Activated gamma-delta T cell treated with anti-CD3 and anti-CD28 coated beads, Interleukin-2, amount 50 U/mL, for 16 hours (primary cell): ENCODE measurements at places on chromosomes 13 and 19.

DNA sequence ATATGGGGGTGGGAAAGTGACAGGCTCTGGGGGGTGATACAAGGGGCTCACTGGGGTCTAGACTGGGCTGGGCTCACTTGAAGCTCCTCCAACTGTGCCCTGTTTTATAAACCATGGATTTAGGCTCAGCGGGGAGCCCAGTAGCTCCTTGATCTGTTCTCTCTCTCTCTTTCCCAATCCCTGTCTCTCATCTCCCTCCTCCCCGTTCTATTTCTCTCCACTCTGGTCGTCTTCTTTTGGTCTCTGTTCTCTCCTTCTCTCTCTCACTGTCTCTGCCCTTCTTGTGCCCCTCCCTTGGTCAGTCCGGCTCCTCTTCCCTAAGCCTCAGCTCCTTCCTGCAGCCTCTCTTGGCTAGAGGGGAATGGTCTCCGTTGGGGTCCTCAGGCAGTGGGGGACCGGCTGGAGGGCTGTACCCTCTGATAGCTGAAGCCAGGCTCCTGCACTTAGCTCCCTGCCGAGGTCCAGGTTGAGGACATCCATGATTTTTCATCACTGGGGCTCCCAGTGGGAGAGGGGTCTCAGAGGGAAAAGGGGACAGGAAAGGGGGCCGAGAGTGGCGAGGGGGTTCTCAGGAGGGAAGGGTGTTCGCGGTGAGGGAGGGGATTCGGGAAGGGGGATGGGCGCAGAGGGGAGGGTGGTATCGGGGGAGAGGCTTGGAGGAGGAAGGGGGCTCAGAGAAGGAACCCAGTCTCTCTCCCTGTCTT, 8.5 kb downstream of the UNC13A start:
- DNase-seq, result no peak

DNA sequence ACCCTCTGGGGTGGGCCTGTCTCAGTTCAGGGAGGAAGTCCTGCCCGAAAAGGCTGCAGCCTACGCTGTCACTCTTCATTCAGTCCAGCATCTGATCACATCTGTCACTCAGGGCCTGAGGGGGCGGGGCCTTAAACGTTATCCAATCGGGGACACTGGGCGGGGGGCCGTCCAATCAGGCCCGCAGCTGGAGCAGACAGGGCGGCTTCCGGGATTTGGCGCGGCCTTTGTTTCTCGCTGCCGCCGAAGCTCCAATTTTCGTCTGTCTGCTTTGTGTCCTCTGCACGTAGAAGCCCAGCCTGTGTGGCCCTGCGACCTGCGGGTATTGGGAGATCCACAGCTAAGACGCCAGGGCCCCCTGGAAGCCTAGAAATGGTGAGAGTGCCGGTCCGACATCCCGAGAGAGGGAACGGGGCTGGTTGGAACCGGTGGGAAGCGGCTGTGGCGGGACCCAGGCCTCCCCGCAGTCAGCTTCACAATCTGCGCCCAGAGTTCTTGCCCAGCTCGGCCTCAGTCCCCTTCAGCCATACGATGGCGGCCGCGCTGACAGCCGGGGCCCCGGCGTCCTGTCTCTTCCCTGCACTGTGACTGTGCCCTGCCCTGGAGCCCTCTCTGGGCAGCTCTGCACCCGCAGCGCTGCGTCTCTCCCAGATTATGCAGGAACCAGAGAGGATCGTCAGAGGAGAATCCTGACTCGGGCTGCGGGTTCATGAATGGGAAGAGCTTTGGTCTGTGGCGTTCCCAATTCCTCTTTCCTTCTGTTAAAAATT, at the start of gene ZNF730:
Gene ZNF730, plus strand, starts transcription at position 224 of the 770 bp plus-strand sequence. Its CDS starts 149 bp downstream, at position 373.
- DNase-seq, result peak; percentile 65

DNA sequence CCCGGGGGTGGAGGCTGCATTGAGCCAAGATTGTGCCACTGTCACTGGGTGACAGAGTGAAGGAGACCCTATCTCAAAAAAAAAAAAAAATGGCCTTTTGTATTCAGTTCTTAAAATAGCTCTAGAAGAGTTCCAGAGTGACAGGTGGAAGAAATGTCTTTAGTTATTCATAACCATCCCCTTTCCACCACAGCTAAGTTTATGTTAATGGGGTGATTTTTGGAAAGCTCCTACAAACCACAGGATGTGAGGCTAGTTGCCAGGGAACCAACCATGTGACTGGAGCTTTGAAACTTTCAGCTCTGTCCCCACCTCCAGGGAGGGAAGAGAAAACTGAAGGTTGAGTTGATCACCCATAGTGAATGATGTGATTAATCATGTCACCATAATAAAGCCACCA, 6.9 kb downstream of the ZNF490 start:
- no peak for DNase-seq

DNA sequence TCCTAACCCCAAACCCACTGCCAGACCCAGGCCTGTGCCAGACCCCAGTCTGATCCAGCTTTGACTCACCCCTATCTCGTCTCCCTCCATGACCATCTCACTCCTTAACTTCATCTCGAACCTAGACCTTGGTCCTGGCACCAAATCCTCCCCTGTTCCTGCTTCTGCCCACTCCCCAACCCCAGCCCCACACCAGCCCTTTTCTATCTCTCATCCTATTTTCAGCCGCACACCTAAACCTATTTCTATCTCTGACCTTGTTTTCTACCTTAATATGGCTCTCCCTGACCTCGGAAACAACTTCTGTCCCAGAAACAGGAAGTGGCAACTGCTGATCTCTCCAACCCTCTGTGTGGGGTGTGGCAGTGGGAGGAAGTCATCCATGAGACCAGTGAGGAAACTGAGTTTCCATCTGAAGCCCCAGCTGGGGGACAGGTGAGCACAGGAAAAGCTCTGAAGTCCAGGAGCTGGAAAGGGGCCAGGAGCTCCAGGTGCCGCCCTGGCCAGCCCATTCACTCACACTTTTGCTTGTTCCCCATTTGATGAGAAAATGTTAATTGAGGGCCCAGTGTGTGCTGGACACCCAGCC, 13.7 kb downstream of the PTH2 start:
- DNase-seq, result no peak

DNA sequence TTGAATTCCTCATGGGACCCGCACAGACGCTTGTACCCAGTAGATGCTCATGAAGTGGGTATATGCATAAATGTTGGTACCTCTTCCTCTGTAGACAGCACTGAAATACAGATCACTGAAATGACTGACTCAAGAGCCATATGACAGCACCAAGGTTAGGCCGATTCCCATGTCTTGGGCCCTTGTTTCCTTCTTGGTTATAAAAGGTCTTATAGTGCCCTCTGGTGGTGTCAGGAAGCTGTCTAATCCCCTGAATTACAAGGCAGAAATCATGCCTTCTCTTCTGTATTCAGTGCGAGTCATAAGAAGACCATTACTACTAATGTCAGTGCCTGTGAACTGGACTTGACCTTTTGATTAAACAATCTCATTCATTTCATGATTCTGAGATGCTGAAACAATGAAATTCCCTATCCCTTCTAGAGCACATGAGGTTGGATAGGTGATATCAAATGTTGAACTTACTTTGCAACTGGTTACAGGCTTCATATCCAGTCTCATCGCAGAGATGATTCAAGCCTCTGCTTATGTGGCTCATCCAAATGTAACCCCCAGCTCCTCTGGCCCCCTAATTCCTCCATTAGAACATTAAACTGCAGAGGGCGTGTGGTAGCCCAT, 59.7 kb downstream of the SPATA13 start:
- DNase-seq, result peak; percentile 36

DNA sequence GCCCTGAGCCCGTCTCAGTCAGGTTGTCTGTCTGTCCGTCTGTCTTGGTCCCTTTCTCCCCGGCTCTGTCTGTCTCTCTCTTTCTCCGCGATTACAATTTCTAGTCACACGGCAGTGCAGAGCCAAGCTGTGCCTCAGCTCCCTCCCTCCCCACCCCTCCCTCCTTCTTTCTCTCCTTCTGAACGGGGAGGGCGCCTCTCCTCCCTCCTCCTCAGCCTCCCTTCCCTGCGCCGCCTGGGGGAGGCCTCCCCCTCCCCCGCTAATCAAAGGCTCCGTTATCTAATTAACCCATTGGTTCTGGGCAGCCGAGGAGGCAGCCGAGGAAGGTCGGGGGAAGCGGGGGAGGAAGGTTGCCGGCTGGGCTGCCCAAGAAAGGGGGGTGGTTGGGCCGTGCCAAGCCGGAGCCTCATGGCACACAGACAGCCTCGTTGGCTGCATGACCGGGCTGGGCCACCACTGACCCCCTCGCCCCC, 16.5 kb downstream of the LRRC4B start:
- DNase-seq, result no peak

GRCh38 chr19:36526581-36526980, 1.5 kb downstream of the ZNF260 start:
- DNase-seq, result no peak

- DNase-seq, result no peak
Measured at GRCh38 chr13:63501702-63502101, 2086.1 kb upstream of the PCDH20 start.
